AG09319 (cell line): ENCODE measurements at places on chromosomes 3 and 15.

GRCh38 chr3:130850044-130850797, 43.7 kb upstream of the ATP2C1 start:
- peak; percentile 12 for DNase-seq

- no peak for DNase-seq
Observed at GRCh38 chr3:131324923-131325322, 56.7 kb upstream of the NUDT16 start.

DNA sequence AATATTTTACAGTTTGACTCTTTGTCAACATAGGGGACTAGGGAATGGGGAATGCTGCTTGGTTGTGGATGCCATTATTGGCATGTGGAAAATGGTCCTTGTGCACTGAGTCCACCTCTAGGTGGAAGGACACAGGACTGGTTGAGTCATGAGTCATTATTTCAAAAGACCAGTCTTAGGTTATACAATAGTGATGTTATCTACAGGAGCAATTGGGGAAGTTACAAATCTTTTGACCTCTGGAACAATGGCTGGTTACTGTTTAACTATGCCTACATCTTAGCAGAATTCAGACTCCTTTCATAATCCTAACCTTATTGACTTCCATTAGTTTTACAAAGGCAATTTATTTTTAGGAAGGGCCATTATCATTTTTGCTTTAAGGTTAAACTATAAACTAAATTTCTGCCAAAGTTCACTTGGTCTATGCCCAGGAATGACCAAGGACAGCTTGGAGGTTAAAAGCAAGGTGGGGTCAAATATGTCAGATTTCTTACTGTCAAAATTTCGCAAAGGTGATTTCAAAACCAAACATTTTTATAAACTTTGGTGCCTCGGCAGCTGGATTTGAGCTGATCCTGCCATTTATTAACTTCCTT, 11.8 kb upstream of the CCR8 start:
- DNase-seq, result no peak

DNA sequence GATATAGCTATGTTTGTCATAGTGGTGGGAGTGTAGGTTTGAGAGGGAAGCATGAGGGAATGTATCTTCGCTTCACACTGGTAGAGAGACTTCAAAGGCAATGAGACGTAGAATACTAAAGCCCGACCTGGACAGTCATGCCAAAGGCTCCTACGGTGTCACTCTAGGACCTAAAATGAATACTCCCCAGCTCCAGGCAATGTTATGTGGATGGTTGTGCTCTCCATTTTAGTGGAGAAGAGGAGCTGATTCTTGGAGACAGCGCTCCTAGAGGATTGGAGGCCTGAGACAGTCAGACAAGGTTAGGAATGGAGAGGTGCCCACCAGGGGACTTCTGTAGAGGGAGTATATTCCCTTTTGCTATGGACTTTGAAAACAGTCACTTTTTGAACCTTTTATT, 260.1 kb downstream of the MEX3B start:
- DNase-seq, result no peak

GRCh38 chr3:101879102-101879501, 29.8 kb downstream of the NFKBIZ start:
- DNase-seq, result no peak

- no peak for DNase-seq
Observed at GRCh38 chr15:35979608-35980007, 433.6 kb upstream of the DPH6 start.

GRCh38 chr3:72135636-72136035, 350.7 kb upstream of the PROK2 start:
- no peak for DNase-seq

DNA sequence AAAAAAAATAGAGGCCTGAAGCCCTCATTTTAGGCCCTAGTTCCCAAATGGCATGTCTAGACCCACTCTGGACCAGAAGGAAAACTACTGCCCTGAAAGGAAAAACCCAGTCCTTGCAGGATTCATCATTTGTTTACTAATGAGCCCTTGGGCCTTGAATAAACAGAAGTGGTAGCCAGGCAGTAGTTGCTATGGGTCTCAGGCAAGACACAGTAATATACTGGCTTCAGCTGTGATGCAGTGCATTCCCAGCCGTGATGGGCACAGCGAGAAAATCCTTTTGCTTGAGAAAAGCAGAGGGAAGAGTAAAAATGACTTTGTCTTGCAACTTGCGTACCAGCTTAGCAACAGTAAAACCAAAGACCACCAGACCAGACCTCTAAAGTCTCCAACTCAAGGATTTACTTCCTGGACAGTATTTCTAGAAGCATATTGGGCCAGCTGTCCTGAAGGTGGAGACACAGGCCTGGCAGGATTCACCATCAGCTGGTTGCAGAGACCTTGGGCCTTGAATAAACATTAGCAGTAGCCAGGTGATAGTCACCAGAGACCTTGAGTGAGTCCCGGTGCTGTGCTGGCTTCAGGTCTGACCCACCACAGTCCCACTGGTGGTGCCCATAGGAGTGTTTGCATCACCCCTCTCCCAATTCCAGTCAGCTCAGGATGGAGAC, 208.3 kb upstream of the SLITRK3 start:
- no peak for DNase-seq

GRCh38 chr3:115518100-115518852, 105.0 kb upstream of the GAP43 start:
- no peak for DNase-seq

DNA sequence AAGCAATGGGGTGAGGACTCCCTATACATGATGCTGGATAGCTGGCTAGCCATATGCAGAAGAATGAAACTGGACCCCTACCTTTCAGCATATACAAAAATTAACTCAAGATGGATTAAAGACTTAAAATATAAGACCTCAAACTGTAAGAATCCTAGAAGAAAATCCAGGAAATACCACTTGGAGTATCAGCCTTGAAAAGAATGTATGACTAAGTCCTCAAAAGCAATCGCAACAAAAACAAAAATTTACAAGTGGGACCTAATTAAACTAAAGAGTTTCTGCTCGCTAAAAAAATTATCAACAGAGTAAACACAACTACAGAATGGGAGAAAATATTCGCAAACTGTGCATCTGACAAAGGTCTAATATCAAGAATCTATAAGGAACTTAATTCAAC, 94.3 kb downstream of the XRN1 start:
- DNase-seq, result no peak

DNA sequence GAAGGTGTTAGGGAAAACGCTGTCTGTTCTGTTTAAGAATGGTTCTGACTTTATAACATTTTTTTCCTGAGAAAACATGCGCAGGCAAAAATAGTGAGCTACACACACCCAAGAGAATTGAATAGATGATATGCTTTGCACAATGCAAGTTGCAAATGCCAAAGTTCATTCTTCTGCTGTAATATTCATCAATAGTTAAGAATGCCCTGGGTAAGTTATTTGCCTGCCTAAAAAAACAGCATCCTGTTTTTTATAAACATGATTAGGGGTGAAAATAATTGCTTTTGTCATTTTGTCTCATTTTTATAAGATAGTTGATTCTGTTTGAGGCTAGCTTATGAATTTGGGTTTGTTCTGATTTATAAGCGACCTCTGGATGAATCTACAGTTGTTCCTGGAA, 99.4 kb downstream of the DTWD1 start:
- no peak for DNase-seq

DNA sequence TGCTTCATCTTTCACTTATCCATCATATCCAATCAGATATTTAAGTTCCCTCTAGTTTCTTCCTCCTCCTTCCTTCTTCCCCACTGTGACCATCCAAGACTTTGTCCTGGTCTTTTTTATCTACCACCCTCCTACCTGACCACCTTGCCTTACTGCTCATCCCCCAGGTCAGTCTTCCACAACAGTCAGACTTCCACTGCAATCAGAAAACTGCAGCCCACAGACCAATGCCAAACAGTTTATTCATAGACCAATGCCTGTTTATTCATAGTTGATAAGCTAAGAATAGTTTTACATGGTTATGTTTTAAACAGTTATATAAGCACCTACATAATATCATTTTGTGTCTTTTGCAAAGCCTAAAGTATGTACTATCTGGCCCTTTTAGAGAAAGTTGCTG, 65.5 kb downstream of the TRIM69 start:
- no peak for DNase-seq

- no peak for DNase-seq
Observed at GRCh38 chr15:101542306-101543025, 53.0 kb upstream of the PCSK6 start.

DNA sequence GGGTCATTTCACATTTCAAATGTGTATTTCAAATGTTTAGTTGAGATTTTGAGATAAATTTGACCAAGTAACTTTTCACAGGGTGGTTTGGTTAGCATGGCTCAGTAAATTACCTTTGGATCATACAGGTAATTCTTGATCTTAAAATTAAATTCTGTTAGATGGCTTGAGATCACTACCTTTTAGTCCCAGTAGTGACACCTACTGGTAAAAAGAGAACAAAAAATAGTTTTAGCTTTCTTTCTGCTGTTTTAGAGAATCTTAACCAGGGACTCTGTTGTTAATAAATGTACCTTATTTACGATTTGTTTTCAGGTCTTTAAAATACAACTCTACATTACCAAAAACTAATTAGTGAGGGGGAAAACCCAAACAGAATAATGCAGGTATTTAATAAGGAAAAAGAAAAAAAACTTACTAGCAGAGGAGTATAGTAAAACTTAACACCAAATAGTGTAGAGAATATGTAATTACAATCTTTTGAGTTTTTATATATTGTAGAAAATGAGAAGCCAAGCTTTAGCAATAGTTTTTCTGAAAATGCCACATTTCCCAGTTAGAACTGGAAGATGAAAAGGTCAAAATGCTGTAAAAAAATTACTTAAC, 620.3 kb upstream of the AGTR1 start:
- DNase-seq, result no peak

- no peak for DNase-seq
Observed at GRCh38 chr15:60656481-60656880, 177.5 kb upstream of the ICE2 start.
